ENCODE measurements at places on chromosomes 6 and 20.

- no peak for DNase-seq
Measured at GRCh38 chr20:15742087-15742486, 831.2 kb downstream of the KIF16B start.

DNA sequence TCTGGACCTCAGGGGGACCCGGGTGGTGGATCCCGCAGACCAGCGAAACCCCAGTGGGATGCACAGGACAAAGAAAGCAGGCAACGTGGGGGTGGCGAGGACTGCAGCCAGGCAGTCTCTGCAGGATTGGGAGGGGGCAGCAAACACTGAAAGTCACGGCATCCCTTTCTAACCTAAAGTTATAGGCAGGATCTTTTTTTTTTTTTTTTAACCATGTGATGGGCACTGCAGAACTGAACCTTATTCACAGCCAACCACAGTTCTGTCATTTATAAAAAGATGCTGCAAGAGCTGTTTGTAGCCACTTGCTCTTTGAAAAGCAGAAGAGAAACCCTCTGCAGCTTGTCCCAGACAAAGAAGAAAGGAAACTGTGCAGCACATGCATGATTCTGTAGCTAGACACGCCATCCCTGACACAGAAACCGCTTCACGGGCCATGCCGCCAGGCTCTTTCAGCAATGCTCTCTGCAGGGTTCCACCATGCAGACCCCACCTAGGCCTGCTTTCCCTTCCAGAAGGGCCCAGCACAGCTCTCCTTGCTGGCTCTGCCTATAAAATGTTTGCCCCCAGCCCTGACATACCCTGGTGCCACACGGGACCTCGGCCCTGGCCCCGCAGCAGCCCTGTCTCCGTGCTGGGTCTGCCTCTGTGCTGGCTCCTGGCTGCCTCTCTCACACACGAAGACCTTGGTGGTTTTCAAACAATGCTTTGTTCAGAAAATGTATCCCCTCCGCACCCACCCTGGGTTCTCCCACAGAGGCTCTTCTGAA is 70.8 kb downstream of the PYGB start:
- peak; percentile 59 for DNase-seq

- DNase-seq: no peak
Measured at GRCh38 chr20:10605547-10606195, 68.1 kb downstream of the JAG1 start.

DNA sequence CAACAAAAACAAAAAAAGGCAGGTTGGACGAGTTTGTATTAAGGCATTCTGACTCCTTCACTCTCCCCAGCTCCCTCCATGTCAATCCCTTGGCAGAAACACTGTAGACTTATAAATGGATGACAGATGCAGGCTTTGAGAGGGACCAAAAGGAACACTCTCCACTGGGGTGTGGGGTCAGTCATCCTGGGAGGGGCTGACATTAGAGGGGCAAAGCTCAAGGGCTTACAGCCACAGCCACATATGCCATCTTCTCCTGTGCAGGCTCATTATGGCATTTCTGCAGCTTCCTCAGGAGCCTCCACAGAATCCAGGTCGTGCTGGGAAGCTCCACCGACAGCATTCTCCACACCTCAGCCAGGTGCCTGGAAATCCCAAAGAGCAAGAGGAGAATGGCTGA is 33.0 kb upstream of the RBL1 start:
- no peak for DNase-seq

DNA sequence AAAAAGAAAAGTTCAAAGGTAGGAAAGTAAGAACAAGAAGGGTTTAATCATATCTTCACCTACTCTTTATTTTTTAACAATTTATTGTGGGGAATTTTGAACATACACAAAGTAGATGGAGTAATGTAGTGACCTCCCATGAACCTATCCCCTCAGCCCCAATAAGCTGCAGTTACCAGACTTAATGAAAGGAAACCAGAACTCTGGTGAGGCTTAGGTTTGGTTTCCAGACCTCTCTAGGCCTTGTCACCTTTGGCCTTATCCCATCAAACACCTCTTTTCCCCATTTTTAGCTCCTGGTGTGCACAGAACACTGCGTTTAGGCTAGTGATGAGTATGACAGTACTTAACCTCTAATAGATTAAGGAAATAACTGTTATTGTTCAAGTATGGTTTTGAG is 42.0 kb downstream of the CBFA2T2 start:
- no peak for DNase-seq

DNA sequence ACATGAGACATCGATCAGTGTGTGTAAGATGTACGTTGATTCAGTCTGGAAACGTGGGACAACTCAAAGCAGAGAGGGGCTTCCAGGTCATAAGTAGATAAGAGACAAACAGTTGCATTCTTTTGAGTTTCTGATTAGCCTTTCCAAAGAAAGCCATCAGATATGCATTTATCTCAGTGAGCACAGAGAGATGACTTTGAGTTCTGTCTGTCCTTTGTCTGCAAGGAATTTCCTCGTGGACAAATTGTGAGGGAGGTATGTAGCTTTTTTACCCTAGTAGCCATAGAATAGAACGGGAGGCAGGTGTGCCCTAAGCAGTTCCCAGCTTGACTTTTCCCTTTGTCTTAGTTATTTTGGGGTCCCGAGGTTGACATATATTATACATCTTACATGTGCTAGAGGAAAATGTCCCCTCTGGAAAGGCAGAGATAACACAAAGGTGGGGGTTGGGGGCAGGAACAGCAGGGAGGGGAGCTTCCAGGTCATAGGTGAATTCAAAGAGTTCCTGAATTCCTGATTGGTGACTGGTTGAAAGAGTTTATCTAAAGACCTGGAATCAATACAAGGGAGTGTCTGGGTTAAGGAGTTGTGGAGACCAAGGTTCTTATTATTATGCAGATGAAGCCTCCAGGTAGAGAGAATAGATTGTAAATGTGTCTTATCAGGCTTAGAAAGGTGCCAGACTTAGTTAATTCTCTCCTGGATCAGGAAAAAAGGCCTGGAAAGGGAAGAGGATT is 237.0 kb downstream of the NFATC2 start:
- no peak for DNase-seq

- DNase-seq: no peak
Measured at GRCh38 chr6:157539900-157540752, 159.1 kb downstream of the ZDHHC14 start.

GRCh38 chr6:36028877-36029324 is 1.3 kb downstream of the MAPK14 start:
- no peak for DNase-seq

- no peak for DNase-seq
Measured at GRCh38 chr6:170128346-170128745, 162.5 kb downstream of the DLL1 start.

DNA sequence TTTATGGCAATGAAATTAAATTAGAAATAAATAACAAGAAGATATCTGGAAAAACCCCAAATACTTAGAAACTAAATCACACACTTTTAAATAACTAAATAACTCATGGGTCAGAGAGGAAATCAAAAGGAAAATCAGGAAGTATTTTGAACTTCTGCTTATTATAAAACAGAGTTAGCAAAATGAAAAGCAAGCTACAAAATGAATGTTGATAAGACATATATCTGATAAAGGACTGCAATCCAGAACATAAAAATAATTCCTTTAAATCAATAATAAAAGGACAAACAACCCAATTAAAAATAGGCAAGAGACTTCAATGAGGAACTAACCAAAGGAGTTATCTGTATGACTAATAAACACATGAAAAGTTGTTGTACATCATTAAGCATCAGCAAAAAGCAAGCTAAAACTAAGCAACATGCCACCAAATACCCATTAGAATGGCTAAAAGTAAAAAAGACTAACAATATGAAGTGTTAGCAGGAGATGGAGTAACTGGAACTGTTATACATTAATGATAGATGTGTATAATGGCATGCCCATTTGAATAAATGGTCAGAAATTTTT is 38.9 kb upstream of the STMND1 start:
- no peak for DNase-seq

DNA sequence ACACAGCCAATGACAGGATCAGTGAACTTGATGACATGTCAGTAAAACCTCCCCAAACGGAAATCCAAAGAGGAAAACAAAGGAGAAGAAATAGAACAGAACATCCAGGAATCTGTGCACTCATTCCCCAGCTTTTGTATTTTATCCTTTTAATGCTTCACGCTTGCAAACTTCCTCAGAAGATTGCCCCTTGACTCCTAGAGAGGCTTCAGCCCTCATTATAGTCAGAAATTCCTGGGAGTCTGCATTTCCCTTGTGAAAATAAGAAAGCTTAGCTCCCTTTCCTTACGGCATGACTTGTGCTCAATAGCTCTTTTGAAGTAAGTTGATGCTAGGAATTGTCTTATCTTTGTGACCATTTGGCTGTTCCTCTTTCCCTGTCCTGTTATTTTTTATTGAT is 313.6 kb upstream of the OPRM1 start:
- no peak for DNase-seq

GRCh38 chr20:58911970-58912369 is 59.5 kb downstream of the GNAS start:
- DNase-seq: no peak

DNA sequence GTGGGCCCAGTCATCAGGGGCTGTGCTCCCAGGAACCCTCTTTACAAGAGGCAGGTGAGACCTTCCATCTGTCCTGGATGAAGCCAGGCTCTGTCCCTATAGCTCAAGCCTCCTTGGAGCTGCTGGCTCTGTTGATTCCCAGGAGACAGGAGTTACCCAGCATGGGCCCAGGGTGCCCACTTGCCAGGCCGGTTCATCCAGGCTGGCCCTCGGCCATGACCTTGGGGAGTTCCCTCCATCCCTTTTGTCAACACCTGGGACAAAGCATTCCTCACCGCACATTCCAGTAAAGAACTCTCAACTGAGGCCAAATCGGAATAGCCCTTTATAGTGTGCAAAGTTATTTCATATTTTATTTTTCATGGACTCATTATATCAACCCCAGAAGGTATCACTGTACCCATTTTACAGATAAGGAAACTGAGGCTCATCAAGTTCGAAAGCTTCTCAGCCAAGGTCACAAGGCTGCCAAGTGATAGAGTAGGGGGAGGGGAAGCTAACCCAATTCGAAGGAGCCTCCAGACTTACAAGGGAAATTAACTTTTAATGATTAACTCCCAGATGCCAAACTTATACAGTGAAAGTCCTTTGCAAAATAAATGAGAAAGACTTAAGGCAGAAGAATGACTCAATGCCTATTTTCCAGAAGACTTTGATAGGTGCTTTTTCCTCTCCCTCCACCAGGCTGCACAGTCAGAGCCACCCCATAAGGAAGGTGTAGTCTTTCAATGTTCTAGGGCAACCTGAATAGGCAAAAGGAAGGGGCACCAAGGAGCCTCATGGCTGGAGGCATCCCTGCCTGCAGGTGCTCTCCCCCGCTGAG is 18.5 kb downstream of the SDC4 start:
- no peak for DNase-seq

- no peak for DNase-seq
Measured at GRCh38 chr6:134911547-134911946, 38.4 kb downstream of the ALDH8A1 start.

DNA sequence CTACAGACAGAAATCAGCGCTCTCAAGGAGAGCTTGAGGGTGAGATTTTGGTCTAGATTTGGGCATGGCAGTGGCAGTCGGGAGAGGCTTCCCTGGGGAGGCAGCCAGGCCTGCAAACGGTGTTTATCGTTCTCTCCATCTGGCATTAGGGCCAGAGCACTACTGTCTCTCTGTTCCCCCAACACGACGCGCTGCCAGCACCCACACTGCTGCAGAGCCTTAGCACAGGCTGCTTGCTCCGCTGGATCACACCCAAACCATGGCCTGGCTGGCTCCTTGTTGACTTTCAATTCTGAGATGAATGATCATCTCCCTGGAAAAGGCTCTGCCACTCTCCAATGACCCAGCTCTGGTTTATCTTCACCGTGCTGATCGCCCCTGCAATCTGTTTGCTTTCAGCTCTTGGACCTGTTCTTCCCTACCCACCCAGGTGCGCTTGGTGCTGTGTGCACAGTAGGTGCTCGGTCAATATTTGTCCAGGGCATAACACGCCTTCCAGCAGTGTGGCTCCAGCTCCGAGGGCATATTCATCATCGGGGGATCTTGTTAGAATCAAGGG is 106.1 kb downstream of the TFAP2C start:
- DNase-seq: no peak

- DNase-seq: no peak
Measured at GRCh38 chr6:136783495-136784270, 8.6 kb downstream of the MAP3K5 start.

Data from GM12891 (cell line).